ENCODE measurements at places on chromosomes 13 and 19.

DNA sequence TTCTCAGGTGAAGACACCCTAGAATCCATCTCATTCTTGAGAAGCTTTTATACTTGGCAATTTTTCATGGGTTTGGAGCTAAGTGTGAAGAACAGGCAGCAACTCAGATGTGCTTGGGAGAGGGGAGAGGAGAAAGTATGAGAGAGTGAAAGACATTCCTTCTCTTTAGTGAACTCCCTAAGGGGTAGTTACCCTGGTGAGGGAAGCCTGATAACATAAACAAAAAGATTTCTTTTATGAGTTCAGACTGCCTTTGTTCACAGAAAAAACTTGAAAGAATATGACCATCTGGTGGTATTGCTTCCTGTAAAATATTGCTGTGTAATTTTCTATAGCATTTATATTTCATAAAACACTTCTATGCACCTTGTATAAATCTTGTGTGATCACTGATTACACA is at the start of gene STOML3:
STOML3 (minus strand) TSS at position 139 of the 400 bp plus-strand sequence; CDS start at position 29, 110 bp downstream.
- no peak for DNase-seq

GRCh38 chr13:85366759-85367417 is 432.3 kb downstream of the SLITRK6 start:
- DNase-seq = no peak

DNA sequence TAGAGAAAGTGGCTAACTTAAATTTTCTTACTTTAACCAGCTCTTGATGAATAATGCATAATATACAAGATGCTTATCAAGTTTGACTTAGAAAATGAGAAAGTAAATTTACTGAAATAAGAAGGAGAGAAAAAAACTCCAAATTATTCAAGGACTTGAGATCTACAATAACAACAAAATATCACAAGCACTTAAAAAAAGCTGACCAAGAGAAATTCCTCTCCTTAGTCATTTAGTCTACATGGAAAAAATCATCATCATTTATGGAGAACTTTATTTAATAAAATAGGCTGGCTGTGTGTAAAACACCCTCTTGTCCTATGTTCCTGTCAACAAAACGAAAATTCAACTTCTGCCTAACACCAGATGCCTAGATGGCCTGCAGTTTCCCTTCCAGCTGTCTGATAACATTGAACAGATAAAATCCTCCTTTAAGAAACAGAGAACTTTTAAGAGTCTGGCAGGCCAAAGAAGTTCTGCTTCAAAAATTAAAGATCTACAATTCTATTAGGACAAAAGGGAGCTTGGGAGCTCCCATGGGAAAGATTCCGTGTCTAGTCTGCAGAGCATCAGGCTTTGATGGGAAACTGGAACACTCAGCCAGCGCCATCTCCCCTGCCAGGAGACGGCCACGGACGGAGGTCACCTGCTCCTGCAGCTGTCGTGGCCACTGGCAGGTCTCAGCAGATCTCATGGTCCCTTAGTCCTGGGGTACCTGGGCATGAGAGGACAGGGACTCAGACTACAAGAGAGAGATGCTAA is 37.9 kb upstream of the ATP11A start:
- DNase-seq = no peak

DNA sequence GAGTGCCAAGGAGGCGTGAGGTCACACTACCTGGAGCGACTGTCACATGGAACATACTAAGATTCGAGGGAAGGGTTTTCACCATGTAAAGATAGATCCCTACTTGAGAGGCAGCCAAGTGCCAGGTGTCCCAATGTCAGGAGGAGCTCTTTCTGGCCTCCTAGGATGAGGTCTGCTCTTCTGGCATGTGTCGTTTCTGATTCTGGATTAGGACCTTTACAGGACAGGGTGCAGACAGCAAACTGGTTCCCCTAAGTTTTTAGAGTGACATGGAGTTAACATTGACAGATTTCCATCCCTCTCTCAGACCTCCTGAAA is 75.3 kb downstream of the ZNF536 start:
- no peak for DNase-seq
